ENCODE measurements at places on chromosomes 3 and 15.

GRCh38 chr15:50137893-50138292, 18.9 kb upstream of the ATP8B4 start:
- no peak for DNase-seq

GRCh38 chr15:57570340-57570739, 21.4 kb upstream of the MYZAP start:
- DNase-seq = no peak

DNA sequence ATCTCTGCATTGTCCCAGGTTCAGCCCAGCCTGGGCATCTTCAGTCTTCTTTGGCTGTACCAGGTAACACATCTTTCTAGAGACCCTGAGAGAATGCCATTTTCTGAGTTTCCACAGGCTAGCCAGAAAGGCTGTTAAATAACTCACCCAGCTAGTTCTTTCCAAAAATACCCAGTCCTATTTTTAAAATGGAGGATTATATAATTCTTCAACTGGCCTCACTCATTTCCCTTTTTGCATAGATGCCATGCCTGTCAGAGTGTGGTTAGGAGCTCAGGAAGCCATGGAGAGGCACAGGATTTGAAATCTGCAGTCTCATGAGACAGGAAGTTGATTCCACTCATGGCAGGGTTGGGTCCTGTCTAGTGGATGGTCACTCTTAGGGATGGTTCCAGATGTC, 39.8 kb downstream of the CEMIP start:
- no peak for DNase-seq

GRCh38 chr15:71628988-71629770, 181.2 kb upstream of the NR2E3 start:
- DNase-seq = no peak

GRCh38 chr3:86109434-86109833, 881.5 kb downstream of the VGLL3 start:
- DNase-seq = no peak

- DNase-seq = no peak
Measured at GRCh38 chr3:159902546-159903314, 85.9 kb upstream of the IL12A start.

GRCh38 chr15:85296615-85297402, 83.6 kb upstream of the AKAP13 start:
- DNase-seq = no peak

- peak; percentile 37 for DNase-seq
Measured at GRCh38 chr3:113242096-113242581, 30.8 kb downstream of the BOC start.

DNA sequence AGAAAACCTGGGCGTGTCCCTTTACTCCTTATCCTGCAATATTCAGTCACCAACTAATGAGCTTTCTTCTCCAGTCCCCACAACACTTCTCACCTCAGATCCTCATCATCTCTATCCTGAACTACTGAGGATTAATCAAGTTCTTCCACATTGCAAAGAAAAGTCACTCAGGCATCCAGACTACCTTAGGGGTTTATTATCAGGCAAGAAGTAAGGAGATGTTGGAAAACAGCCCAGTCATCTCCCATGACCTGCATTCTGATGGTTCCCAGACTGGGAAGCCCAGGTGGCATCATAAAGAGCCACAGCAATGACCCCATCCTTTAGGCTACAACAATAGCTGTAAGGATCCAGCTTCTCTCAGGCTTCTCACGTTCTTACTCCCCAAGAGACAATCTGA, 3.5 kb upstream of the TBC1D5 start:
- DNase-seq = no peak

- no peak for DNase-seq
Measured at GRCh38 chr15:83747050-83747717, 93.3 kb downstream of the ADAMTSL3 start.

- DNase-seq = no peak
Measured at GRCh38 chr3:61877359-61878138, 316.2 kb downstream of the PTPRG start.

DNA sequence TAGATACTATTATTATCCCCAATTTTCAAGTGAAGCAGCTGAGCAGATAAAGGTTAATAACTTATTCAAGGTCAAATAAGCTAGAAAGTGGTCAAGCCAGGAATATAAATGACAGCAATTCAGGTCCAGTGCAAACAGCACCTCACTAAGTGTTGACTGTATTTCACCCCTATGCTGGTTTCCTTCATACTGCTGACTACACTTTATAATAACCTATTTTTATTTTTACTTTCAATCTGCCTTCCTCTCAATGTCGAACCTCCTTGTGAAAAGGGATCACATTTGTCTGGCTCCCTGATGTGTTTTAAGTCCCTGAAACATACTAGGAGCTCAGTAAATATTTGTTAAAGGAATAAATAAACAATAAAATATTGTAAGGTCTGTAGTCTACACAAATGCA, 146.1 kb downstream of the NAALADL2 start:
- DNase-seq = no peak
